ENCODE measurements at places on chromosomes 2 and 18. TPM values are rescaled to one million over a fixed set of nuclear protein-coding genes. Genes with fewer than 3 reads are reported as not detected.

The ASB18 gene
- total RNA-seq, result not detected

The NAT8 gene
- not detected for total RNA-seq

The ARHGAP25 gene
- 0.52 TPM for total RNA-seq

The NPAS2 gene
- total RNA-seq, result 3.6 TPM

The ANKRD62 gene
- total RNA-seq, result not detected
